Islet precursor cell (in vitro differentiated cells): ENCODE measurements at places on chromosomes 1 and 21.
A peak's percentile ranks its signal among the peaks of the same experiment; 100 is the strongest.

DNA sequence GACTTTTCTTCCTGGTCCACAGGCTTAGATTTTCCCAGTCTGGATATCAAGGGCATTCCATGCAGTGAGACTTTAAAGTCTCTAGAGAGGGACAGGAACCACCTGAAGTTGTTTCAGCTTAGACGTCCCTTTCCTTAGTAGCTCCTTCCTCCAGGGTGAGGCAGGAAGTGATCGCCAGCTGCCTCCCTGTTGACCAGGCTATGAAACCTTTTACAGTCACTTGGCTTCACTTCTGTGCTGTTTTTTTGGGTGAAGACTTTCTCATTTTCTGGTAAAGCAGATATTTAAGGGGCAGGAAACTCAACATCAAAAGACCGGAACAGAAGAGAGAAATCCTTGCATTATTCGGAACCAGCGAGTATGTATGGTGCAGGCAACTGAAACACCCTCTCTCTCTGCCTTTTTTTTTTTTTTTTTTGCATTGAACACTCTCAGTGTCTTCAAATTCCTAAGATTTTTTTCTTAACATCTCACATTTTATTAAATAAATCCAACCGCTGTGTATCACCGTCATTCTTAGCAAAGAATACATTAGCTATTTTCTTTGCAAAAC, 234.6 kb upstream of the IRF2BP2 start:
- DNase-seq, result peak; percentile 44

DNA sequence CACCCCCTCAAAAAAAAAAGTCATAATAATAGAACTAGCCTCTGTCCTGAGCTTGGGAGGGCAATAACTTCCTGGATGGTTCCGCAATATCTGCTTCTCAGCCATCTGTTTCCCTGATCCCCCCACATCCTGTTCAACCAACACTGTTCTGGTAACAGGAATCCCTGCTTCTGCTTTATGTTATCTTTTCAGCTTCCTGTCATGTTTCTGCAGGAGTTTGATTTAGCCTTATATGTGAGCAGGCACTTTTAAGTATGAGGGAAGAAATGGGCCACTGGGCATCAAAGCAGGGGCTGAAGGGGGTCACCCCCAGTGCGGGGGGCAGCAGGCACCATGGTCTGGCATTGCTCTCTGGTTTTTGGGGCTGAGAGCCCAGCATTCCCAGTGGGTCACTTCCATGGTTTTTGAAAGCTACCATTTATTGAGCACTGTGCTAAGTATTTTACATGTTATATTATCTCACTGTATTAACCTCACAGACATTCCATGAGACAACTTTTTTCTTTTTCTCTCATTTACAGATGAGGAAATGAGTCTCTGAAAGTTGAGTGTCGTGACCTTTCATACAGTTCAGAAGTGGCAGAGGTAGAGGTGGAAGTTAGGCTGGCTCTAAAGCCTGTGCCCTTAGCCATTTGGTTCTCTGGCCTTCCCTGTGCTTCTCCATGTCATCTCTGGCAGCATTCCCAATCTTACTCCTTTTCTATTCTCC, 61.9 kb downstream of the DNTTIP2 start:
- no peak for DNase-seq

DNA sequence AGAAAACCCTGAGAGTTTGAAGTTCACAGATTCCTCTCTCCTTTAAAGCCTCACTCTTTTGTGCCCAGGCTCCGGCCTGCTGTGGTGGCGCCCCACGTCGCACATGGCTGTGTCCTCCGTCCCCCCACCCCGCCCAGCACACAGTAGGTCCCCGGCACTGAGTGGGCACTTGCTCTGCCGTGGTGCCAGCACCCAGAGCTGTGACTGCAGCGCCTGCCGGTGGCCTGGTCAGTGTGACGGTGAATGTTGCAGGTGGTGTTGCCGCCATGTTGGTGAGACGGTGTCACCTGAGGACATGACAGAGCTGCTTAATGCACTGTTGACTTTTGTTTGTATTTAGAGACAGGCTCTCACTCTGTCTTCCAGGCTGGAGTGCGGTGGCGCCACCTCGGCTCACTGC, 3.4 kb downstream of the ATAD3C start:
- no peak for DNase-seq

DNA sequence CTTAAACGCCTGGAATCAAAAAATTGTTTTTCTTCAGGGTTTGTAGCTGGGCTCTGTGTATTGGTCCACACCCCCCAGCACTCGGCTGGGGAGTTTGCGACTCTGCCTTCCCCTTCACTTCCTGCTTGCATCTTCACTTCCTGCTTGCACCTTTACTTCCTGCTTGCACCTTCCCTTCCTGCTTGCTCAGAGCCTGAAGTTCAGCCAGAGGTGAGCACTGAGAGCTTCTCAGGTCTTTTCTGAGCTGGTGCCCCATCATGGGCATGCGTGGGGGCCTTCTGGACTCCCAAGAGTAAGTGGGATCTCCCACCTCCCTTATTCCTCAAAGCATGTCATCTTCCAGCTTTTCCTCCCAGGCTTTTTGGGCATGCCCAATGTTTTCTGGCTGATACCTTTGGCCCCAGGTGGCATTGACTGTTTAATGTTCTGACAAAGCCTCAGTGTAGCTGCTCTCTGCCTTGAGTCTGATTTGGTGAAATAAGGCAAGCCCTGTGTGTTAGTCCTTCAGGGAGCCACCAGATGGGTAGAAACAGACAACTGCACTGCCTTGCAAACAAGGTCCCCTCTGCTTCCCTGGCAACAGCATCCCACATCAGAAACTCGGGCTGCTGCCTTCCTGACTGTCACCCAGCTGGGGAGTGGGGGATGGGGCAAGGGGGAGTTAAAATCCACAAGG, 3.5 kb downstream of the KRTAP10-2 start:
- DNase-seq, result peak; percentile 31

GRCh38 chr1:228497206-228497605, 10.0 kb downstream of the RNF187 start:
- DNase-seq, result no peak

DNA sequence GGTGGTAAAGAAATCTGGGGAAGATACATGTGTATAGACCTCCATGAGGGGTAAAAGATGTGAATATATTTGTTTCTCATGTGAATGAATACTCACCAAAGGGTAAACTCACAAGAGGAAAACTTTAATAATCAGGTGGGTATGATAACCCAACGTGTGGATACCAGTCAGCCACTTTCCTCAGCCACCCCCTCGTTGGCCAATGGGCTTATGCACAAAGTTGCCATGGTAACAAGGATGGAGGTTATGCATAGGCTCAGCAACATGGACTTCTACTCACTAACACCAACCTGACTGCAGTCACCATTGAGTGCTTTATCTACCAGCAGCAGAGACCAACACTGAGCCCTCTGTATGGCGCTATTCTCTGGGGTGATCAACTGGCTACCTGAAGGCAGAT, 424.4 kb downstream of the DUSP10 start:
- DNase-seq, result no peak

GRCh38 chr1:111576547-111576946, 43.0 kb upstream of the RAP1A start:
- no peak for DNase-seq

- peak; percentile 22 for DNase-seq
These were observed 36.2 kb upstream of the CSF1 start for GRCh38 chr1:109874445-109874844.

DNA sequence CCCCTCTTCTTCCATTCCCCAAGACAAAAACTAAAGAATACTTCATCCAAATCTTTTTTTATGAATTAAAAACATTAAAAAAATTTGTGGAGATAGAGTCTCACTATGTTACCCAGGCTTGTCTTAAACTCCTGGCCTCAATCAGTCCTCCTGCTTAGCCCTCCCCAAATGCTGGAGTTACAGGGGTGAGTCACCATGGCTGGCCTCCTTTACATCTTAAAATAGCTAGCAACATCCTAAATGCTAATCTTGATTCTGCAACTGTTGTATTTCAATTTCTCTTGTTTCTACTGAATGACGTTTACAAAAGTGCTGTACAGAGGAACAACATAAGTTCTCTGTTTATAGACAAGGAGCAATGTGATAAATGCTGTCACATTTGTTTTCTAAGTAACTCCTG, 483.5 kb downstream of the ADGRL2 start:
- no peak for DNase-seq

DNA sequence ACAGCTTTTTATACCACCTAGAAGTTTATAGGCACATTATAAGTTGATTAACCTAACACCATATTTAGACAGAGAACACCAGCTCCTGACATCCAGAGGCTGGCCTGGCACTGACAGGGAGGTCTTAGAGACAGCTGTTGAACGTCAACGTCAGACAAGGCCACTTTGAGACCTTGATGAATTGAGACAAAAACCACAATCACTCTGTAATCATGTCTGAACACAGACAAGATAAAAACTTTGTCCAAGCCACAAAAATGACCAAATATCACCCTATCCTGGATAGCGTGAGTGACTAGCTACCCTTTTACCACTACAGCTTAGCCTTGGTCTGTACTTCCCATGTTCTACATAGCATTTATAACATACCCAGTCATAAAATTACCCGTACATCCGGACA, 403.6 kb upstream of the CHRM3 start:
- DNase-seq, result peak; percentile 81

DNA sequence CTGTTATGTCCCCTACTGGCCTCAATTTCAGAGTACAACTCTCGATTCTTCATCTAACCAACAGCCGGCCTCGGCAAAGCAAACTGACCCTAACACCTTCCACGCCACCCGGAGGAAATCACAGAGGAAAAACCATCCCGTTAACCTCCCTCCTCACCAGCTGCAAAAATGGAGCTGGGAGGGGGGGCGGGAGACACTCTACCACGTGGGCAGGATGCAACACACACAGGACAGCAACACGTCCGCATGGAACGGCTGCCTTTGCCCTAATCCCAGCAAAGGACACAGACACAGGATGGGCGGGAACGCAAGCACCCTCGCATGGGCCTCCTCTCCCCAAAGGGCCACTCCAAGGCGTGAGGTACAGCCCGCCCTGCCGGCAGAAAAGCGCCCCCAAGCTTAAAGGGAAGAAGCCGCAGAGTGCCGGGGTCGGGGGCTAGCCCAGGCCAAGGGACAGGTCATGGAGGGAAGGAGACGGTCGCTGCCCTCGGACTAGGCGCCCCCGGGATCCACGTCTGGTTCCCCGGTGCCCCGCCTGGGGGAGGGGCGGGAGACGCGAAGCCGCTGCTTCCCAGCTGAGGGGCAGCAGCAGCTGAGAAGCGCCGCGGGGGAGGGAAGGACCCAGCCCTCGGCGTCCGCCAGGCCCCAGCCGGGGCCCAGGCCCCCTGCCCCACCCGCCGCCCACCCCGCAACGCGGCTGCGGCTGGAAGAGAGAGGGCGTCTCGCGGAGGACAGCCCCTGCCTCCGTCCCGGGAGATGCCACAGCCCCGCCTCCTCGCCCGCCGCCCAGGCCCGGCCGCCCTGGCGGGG, 590 bp downstream of the FOXJ3 start:
- DNase-seq, result peak; percentile 79
